ENCODE measurements at places on chromosomes 2 and 18.

- peaks cover 8% of the 10 kb centered on the region for H3K4me1 ChIP-seq
- no peak for DNase-seq
- no peak overlapping the region for H3K27ac ChIP-seq
- H3K27me3 ChIP-seq: no peaks in the 10 kb centered on the region
- no peaks in the 10 kb centered on the region for H3K36me3 ChIP-seq
These were observed 48.5 kb upstream of the DTNA start for GRCh38 chr18:34661464-34662087.

DNA sequence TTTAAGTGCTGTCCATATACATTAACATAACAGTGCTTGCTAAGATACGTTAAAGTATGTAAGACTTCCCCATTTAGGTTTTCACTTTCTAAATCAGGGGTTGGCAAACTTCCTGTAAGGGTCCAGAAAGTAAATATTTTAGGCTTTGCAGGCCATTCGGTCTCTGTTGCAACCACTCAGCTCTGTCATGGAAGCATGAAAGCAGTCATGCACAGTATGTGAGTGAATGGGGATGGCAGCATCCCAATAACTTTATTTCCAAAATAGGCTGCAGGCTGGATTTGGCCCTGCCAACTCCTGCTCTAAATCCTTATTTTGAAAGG, 128.7 kb downstream of the PLA2R1 start:
- no peaks in the 10 kb centered on the region for H3K27me3 ChIP-seq
- H3K4me3 ChIP-seq: no peak overlapping the region
- DNase-seq: no peak

- H3K27ac ChIP-seq: no peak overlapping the region
- DNase-seq: no peak
- no peaks in the 10 kb centered on the region for H3K36me3 ChIP-seq
- no peaks in the 10 kb centered on the region for H3K4me1 ChIP-seq
These were observed 210.8 kb downstream of the HNMT start for GRCh38 chr2:138175066-138175465.

GRCh38 chr18:904218-905090, at the start of gene ADCYAP1:
Gene ADCYAP1 (plus strand): TSS chr18:904871. CDS start chr18:905387, 516 bp downstream.
- no peak within 1 kb of the TSS for H3K27ac ChIP-seq
- no peak for DNase-seq
- H3K4me1 ChIP-seq: peaks cover 39% of the 10 kb centered on the region
- no peak within 1 kb of the TSS for H3K4me3 ChIP-seq

- no peak overlapping the region for H3K4me3 ChIP-seq
- no peaks in the 10 kb centered on the region for H3K4me1 ChIP-seq
- no peaks in the 10 kb centered on the region for H3K27me3 ChIP-seq
- H3K27ac ChIP-seq: no peak overlapping the region
- DNase-seq: no peak
- no peaks in the 10 kb centered on the region for H3K36me3 ChIP-seq
These were observed 254.8 kb downstream of the CDH2 start for GRCh38 chr18:27921904-27922751.

GRCh38 chr18:43141208-43141607, 25.7 kb upstream of the RIT2 start:
- no peak overlapping the region for H3K4me3 ChIP-seq
- H3K36me3 ChIP-seq: no peaks in the 10 kb centered on the region
- H3K27me3 ChIP-seq: no peaks in the 10 kb centered on the region
- no peak for DNase-seq

- no peak for DNase-seq
- no peaks in the 10 kb centered on the region for H3K27me3 ChIP-seq
- peaks cover 4% of the 10 kb centered on the region for H3K4me1 ChIP-seq
- H3K4me3 ChIP-seq: no peak overlapping the region
- no peaks in the 10 kb centered on the region for H3K36me3 ChIP-seq
These were observed 80.3 kb downstream of the VAPA start for GRCh38 chr18:9994026-9994570.

DNA sequence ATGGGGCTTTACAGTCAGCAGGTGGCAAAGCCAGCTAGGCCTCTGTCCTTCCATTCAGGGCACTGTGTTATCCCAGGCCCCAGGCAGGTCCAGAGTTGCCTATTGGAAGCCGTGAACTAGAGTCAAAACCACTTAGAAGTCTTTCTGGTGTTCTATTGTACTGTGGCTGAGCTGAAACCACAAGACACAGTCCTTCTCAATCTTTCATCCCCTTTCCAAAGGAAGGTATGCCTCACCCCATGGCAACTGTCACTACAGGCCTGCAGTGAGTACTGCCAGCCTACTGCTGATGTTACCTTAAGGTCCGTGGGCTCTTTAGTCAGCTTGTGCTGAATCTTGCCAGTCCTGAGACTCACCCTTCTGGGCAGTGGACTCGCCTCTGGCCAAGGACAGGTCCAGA, 181.6 kb downstream of the GULP1 start:
- H3K27me3 ChIP-seq: no peaks in the 10 kb centered on the region
- no peak overlapping the region for H3K4me3 ChIP-seq
- no peaks in the 10 kb centered on the region for H3K36me3 ChIP-seq
- no peak overlapping the region for H3K27ac ChIP-seq

DNA sequence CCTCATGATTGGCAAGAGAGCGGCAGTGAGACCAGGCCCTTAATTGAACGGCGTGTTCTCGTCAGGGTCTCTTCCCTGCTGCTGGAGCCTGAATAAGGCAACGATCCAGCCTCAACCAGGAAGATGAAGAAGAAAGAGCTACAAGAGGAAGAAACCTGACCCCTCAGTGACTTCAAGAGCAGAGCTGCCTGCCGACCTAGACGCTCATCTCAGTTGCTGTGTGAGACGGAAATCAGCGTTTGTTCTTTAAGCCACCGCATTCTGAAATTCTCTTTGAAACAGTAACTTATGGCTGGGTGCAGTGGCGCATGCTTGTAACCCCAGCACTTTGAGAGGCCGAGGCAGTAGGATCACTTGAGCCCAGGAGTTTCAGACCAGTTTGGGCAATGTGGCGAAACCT, 29.6 kb upstream of the KCNG3 start:
- H3K27me3 ChIP-seq: no peaks in the 10 kb centered on the region
- no peak overlapping the region for H3K4me3 ChIP-seq
- DNase-seq: no peak
- no peaks in the 10 kb centered on the region for H3K4me1 ChIP-seq
- no peaks in the 10 kb centered on the region for H3K36me3 ChIP-seq
- no peak overlapping the region for H3K27ac ChIP-seq

GRCh38 chr18:7609617-7610016, 42.5 kb downstream of the PTPRM start:
- no peaks in the 10 kb centered on the region for H3K27me3 ChIP-seq
- no peak overlapping the region for H3K27ac ChIP-seq
- H3K4me1 ChIP-seq: peaks cover 25% of the 10 kb centered on the region
- H3K36me3 ChIP-seq: no peaks in the 10 kb centered on the region
- no peak for DNase-seq
